ENCODE measurements at places on chromosomes 11 and 22.

- DNase-seq, result no peak
These were observed at the start of gene DGCR6 for GRCh38 chr22:18905540-18906409. DGCR6 (plus strand) TSS chr22:18906320; CDS start chr22:18906375, 55 bp downstream.

- no peak for DNase-seq
These were observed 55.5 kb downstream of the TRAF6 start for GRCh38 chr11:36454551-36454940.

GRCh38 chr22:30705710-30706651 is 11.3 kb downstream of the OSBP2 start:
- DNase-seq, result peak; percentile 55

DNA sequence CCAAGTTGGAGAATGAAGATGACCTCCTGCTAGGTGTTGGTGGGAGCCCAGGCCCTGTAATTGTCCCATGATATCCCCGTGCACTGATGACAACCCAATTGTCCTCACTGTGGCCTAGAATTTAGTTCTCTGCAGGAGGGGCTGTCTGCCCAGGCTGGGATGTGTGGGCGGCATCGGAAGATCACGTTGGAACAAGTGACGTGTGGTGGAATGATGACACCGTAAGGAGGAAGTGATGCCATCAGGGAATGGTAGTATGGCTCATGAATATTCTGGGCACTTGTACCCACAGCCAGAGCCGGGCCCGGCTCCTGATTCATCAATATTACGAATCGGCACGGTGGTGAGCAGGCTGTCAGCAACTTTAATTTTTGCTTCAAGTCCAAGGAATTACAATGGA is 111.6 kb downstream of the MIAT start:
- DNase-seq, result no peak

DNA sequence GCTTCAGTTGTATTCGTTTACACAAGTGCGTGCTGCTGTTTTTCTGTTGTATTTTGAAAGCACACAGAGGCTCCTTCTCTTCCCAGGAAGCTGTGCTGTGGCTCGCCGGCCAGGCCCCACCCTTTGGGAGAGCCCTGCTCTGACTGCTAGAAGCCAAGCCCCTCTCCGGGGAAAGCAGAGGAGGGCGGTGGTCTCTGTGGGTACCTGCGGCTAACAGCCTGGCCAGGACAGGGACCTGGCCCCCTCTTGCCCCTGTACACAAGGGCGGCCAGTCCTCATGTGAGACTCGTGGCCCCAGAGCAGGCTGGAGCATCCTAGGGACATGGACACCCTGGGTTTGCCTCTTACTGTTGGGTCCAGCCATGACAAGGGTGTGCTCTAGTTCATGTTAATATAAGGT is 14.8 kb downstream of the MOB2 start:
- no peak for DNase-seq

DNA sequence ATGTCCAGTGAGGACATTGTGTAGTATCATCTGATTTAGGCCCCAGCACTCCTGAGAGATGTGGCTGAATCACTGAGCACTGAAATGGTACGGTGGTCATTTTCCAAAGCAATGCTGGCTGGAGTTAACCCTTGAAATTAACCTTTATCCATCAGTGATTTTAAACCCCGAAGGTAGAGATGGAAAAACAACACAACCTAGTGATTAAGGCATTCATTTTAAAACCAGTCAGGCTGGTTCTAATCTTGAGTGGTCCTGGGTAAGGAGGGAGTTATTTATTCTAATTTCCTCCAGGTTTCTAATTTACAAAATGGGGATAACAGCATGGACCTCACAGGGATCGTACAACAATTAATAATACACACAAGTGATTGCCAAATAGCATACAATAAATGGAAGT is 6.6 kb upstream of the CSNK2A3 start:
- no peak for DNase-seq

GRCh38 chr22:29258407-29259252 is 9.2 kb downstream of the RHBDD3 start:
- DNase-seq, result no peak

DNA sequence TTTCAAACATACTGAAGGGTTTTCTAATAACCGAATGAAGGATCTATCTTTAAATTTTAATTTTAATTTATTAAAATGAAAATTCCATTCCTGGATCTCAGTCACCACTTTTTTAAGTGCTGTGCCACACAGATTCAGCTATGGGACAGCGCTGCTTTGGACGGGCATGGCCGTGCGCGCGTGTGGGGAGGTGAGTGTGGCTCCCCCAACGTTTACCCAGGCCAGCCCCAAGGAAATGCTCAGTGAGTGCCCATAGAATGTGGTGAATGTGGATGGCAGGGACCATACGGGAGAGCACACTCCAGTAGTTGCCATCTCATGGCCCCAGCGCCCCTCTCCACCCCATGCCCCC is 88.0 kb upstream of the KCNQ1OT1 start:
- no peak for DNase-seq
